ENCODE measurements at places on chromosomes 11 and 22.

DNA sequence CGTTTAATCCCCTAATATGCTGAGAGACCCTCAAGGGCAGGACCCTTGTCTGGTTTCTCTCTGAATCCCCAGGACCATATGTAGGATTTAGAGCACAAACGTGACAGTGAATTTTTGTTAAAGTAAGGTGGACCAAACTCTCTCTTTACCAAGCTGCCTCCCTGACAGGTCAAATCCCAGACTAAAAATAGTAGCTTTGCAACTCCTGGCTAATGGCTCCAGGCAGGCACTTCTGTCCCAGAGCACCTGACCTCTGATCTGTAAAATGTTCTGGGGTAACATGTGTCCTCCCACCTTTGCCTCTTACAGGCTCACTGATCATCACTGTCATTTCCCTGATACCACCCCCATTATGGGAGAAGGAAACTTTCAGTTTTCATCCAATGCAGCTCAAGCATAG is 152.3 kb downstream of the SPON1 start:
- DNase-seq: no peak

DNA sequence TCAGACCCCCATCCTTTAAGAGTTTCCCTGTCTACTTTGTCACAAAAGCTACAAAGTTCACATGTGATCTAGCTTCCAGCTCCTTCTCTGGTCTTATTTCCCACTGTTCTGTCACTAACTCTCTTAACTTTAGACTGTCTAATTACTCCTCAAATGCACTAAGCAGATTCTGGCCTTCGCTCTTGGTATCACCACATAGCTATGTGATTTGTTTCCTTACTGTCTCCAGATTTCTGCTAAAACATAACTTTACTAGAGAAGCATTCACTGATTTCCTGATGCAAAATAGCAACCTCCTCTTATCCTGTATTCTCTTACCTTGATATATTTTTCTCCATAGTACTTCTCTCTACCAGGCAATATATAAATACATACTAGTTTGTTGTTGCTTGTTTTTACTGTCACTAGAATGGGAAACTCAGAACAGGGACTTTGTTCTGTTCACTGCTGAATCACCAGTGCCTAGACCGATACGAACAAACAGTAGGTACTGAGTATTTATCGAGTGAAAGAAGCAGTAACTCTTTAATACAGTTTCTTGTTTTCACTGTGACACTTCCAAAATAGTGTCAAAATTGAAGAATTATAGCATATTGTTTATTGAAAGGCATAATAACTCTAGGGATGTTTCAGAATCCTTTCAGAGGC is 205.6 kb downstream of the DDX10 start:
- peak; percentile 91 for DNase-seq

DNA sequence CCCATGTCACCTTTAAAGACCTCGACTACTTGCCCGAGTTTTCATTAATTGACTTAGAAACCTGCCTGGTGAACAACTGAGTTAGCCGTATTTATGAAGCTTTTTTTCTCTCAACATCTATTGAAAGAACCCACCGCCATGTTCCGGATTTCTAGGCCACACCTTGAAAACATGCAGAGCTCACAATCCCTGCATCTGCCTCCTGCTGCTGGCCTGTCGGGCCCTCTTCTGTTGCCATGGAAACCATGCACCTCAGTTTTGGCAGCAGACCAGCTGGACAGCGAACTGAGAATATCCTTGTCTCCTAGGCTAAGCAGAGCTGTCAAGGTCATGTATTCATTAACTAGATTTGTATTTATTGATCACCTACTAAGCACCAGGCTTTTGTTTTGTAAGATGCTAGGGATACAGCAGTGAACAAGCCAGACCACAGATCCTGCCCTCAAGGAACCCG is 4.3 kb upstream of the PATZ1 start:
- no peak for DNase-seq

GRCh38 chr22:35601743-35602615 is 15.2 kb downstream of the MB start:
- peak; percentile 53 for DNase-seq

- peak; percentile 56 for DNase-seq
Measured at GRCh38 chr11:12008790-12009616, 577 bp upstream of the DKK3 start.

GRCh38 chr22:35559354-35560005 is 18.8 kb downstream of the RASD2 start:
- DNase-seq: no peak

- peak; percentile 31 for DNase-seq
Measured at GRCh38 chr11:120660024-120660565, 148.5 kb downstream of the GRIK4 start.

Measured in HCEC 1CT (cell line).